HS-5 (cell line): ENCODE measurements at places on chromosomes 11 and 22.

GRCh38 chr22:48161298-48161697 lies 1398.8 kb downstream of the TBC1D22A start:
- no peak for DNase-seq

- no peak for DNase-seq
Observed at GRCh38 chr11:66231561-66231960, 36.9 kb upstream of the RAB1B start.

- DNase-seq = no peak
Observed at GRCh38 chr22:24753914-24754313, 20.6 kb downstream of the PIWIL3 start.

GRCh38 chr22:34608540-34609115 lies 457.3 kb upstream of the ISX start:
- DNase-seq = no peak

DNA sequence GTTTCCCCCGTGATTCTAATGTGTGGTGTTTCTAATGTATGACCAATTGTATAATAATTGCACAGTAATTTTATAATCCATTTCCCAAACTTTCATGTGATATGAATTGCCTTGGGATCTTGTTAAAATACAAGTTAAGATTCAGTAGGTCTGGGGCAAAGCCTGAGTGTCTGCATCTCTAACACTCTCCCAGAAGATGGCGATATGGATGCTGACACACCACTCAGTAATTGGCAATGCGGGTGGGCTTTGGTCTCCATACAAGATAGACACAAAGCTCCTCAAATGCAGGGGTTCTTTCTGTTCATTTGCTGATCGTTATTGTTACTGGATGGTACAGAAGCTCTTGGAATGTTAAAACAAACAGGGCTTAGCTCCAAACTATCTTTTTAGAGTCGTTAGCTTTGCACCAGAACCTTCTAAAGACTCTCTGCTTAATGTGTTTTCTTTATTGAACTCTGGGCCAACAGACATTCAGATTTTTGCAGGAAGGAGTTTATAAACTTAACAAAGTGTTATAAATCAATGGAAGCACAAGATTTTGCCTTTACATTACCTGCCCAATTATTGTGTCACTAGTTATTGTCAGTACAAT lies 45.4 kb upstream of the ANO3 start:
- no peak for DNase-seq

DNA sequence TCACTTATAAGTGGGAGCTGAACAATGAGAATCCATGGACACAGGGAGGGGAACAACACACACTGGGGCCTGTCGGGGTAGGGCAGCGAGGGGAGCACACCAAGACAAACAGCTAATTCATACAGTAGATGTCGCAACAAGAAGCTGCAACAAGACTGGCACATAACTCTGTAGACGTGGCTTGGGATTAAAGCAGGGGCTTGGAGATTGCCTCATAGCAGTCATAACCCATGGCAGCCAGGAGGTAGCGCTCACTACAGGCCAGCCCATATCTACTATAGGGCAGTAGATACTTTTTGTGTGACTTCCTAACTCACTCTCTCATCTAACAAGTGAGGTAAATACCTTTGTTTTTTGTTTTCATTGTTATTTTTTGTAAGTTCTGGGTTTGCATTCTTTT lies 1.7 kb upstream of the OR9G4 start:
- no peak for DNase-seq

GRCh38 chr22:42156598-42156997 lies 26.0 kb upstream of the CYP2D6 start:
- no peak for DNase-seq

DNA sequence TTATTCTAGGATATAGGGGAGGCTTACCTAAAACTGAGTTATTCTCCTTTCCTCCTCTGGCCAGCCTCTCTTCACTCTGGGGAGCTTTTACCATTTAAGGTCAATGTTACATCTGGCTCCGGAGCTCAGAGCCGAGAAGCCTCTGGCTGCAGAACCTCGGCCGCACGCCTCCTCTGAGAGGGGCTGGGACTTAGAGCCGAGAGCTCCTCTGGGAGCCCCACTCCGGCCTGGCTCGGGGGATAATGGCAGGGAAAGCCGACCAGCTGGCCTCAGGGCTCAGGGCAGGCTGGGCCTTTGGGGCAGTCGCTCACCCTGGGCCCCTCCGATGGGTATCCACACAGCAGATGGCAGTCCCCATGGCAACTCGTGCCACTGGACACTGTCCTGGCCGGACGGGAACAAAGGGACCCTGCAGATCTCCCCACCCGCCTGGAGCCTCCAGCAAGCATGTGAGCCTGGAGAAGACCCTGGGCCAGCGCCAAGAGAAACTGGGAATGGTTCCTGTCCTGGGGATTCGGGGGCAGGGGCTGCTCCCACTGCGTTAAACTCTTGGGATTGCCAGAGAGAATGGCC lies at the start of gene IRAG1:
TSS of gene IRAG1 (minus strand) at position 247 of the 573 bp plus-strand sequence. CDS start at position 94, 153 bp downstream.
- DNase-seq = no peak

DNA sequence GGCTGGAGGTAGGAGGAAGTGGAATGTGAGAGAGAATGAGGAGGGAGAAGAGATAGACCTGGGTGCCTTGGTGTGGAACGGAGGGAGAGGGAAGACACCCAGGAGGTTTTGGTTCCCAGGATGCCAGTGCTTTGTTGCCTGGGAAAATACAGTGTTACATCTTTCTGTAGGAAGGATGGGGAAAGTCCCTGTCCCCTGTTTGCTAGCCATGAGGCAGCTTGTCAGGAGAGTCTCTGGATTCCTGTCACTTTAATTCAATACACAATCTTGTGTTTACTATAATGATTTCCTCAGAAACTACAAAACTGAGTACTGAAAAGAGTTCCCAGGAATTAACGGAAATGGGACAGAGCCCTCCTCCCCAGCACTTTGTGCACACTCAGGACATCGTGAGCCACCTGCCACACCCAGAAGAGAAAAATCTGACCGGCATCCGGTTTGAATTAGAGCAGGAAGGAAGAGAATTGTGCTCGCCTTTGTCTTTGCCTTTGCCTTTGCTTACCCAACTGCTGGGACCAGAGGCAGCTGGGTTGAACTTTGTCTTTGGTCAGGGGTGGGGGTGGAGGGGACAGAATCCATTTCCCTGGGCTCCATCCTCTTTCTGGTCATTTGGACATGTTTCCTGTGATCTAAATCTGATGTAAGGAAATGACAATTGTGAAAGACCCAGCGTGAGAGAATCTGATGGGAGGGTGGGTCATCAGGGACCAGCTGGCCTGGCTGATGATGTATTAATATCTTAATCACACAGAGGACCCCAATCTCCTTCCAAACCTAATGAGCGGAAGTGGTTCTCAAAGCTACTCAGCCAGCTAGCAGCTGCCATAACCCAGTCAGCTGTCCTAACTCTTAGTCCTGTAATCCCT lies 1.3 kb upstream of the LIMK2 start:
- no peak for DNase-seq

DNA sequence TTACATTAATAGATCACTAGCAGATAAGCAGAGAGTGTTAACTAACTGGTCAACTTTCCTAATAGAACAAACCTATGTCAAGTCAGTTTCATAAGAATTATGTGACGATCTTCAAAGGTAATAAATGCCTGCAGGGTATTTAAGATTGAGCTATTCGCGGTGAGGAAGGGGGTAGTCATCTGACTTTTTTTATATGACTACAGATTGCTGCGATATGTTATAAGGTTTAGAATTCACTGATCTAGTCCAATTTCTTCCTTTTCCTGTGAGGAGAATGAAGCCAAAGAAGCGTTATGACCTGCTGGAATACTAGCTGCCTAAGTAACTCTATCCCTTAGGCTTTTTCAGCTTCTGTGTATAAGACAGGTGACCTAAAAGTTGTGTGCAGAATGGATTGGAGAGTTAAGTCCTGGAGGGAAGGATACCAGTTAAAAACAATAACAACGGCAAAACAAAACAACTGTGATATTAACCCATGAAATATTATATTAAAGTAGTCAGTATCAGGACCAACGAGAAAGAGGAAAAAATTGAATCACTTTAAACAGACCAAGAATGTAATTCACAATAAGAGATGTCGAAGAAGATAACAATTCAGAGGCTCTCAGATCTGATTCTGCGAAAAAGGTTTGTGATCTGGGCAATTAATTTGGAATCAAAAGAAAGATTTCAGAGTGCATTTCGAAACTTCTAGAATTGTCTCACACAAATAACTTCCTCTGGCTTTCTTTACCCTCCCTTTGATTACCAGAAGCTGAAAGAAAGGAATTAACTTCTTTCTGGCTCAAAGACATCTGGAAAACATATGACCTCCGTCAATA lies 630 bp downstream of the CASP4 start:
- no peak for DNase-seq

DNA sequence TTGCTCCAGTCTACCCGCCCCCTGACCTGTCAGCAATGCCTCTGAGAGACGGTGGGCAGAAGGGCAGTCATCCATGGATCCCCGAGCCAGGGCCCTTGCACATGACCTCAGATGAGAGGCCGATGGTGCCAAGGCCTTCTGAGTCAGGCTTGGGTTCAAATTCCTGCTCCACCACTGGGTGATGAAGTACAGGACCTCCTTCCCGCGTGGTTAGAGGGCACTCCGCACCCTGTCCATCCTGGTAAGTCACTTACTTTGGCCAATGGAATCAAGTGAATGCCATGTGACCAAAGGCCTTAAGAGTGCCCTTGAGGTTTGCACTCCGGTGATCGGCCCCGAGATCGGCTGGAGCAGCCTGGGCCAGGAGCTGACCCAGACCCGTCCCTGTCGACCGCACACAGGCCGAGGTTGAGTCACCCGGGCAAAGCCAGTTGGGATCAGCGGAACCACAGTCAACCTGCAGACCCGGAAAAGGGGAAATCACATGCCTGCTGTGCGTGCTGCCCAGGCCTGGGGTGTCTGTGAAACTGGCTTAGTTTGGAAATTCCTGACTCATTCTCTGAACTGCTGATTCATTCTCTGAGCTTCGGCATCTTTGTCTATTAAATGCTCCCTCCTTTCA lies 48.9 kb downstream of the RTL6 start:
- DNase-seq = peak; percentile 72

- peak; percentile 50 for DNase-seq
Observed at GRCh38 chr22:20783844-20784723, 10.2 kb downstream of the SERPIND1 start.
